ENCODE measurements at places on chromosomes 11 and 22. TPM values are rescaled to one million over a fixed set of nuclear protein-coding genes. Genes with fewer than 3 reads are reported as not detected.

MS4A6A gene
- total RNA-seq = 35.2 TPM

OR9G4 gene
- total RNA-seq = not detected

DNA sequence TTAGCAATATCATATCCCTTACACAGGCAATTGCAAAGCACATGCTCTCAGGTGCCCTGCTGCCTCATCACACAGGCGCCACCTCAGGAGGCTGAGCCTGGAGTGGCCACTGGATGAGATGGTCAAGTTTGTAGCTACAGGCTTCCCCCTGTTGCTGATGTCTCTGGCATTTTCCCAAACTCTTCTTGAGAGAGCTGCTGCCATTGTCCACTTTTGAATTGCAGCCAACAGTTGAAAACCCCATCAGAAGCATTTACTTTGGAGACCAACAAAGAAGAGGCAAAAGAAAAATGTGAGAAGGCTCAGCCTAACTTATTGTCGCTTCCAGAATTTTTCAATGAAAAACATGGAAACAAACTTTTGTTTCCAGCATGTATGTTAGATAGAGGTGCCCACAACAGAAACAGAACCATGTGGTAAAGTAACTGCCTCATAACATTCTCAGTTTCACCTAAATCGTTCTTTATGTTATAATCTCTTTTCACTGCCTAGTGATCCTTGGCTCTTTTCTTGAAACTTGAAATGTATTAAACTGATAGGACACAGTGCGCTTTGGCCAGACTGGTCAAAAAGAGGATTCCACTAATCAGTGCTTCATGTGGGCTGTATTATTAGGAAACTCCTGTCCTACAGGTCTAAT, 47.6 kb upstream of the OR8B8 start:
- no peak overlapping the region for H3K4me3 ChIP-seq
- no peaks in the 10 kb centered on the region for H3K36me3 ChIP-seq
- no peak for DNase-seq
- H3K4me1 ChIP-seq = no peaks in the 10 kb centered on the region

DNA sequence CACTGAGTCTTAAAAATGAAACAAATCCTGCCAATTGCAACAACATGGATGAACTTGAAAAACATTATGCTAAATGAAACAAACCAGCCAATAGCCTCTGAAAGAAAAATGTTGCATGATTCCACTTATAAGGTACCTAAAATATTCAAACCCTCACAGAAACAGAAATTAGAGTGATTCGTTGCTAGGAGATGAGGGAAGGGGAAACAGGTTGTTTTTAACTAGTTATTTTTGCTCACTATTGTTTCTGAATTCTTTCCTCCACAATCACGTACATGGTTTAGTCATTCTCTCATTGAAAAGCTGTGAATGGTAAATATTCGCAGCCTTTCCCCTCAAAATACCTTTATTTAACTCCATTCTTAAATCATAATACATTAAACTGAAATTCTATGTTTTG, 14.0 kb upstream of the TYR start:
- no peaks in the 10 kb centered on the region for H3K27me3 ChIP-seq
- DNase-seq = no peak
- H3K27ac ChIP-seq = no peak overlapping the region
- no peaks in the 10 kb centered on the region for H3K4me1 ChIP-seq
- H3K36me3 ChIP-seq = no peaks in the 10 kb centered on the region
- no peak overlapping the region for H3K4me3 ChIP-seq

DNA sequence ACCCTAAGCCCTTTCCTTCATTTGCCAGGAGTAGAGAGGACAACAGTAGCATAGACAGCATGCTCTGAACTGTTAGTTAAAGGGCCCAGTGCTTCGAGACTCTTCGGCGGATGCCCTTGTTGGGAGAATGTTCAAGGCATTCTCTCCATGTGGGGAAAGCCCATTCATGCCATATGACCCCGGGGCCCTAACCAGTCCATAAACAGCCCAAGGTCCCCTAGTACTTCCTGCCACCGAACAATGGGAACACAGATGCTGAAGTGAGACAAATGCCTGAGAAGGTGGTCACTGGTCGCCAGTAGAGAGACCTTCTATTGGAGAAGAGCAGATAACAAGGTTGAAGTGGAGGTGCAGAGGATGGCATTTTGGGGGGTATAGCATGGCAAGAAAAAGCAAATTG, 80.7 kb downstream of the FLI1 start:
- no peak overlapping the region for H3K27ac ChIP-seq
- no peaks in the 10 kb centered on the region for H3K27me3 ChIP-seq

DNA sequence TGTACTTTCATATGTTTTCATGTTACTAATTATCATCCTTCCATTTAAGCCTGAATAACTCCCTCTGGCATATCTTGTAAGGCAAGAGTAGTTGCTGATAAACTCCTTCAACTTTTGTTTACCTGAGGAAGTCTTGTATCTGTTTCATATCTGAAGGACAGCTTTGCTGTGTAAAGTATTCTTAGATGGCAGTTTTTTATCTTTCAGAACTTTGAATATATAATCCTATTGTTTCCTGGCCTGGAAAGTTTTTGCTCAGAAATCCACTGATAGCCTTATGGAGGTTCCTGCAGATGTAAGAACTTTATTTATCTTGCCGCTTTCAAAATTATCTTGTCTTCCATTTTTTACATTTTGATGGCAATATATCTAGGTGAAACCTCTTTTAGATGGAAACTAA, 69.1 kb downstream of the KCNQ1OT1 start:
- no peaks in the 10 kb centered on the region for H3K36me3 ChIP-seq
- H3K4me1 ChIP-seq = no peaks in the 10 kb centered on the region
- H3K27me3 ChIP-seq = no peaks in the 10 kb centered on the region
- H3K27ac ChIP-seq = no peak overlapping the region
- no peak for DNase-seq
- H3K4me3 ChIP-seq = no peak overlapping the region

DNA sequence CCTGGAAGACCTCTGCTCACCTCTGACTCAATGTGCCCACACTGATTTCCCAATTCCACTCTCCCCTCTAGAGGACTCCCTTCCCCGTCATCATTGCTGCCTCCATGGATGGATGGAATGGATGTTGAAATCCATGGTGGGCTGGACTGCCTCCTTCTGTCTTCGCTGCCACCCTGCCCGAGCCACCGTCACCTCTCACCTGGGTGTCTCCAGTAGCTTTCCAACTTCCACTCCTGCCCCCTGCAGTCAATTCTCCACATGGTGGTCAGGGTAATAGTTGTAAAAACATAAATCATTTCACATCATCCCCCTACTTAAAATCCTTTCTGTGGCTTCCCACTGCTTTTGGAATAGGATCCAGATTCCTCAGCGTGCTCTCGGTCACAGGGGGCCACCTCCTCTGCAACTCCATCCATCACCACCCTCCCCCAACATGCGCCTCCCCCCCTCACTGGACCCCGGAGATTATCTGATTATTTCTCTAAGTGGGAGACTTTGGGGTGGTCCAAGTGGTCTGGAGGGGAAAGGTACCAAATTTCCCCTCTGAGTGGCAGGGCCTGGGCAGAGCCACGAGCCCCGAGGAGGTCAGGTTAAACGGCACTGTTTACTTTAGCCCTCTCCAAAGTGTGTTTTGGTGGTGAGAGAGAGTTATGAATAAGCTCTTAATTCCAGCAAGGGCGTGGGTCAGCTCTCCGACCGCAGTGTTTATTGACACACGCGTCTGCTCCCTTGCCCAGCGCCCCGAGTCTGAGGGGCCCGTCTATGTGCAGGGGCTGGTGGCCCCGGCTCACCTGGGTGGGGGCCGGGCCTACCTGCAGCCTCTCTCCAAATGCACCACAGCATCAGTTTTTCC, 313.7 kb downstream of the MN1 start:
- no peaks in the 10 kb centered on the region for H3K4me1 ChIP-seq
- no peaks in the 10 kb centered on the region for H3K27me3 ChIP-seq
- H3K27ac ChIP-seq = no peak overlapping the region
- no peaks in the 10 kb centered on the region for H3K36me3 ChIP-seq
- no peak overlapping the region for H3K4me3 ChIP-seq

- H3K4me1 ChIP-seq = no peaks in the 10 kb centered on the region
- H3K4me3 ChIP-seq = no peak overlapping the region
- no peaks in the 10 kb centered on the region for H3K27me3 ChIP-seq
- H3K36me3 ChIP-seq = no peaks in the 10 kb centered on the region
These were observed 114.3 kb downstream of the INSC start for GRCh38 chr11:15229069-15229468.

DNA sequence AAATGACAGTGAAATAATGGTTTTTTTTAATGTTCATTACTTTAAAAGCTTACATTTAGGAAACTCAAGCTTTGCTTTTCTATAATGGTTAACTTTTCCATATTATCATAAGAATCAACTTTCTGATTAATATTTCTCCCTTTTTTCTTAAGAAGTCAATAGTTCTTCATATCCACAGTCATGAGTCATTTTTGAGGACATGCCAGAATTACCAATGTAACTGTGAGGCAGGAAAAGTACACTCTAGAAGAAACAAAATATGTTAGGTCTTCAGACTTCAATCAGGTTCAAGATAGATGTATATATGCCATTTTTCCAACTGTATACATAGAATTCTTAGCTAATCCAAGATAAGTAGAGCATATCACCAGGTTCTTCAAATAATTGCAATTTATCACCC, 10.9 kb downstream of the MS4A6A start:
- no peak overlapping the region for H3K4me3 ChIP-seq
- no peaks in the 10 kb centered on the region for H3K4me1 ChIP-seq

GRCh38 chr22:39994041-39994565, 651 bp upstream of the FAM83F start:
- H3K27me3 ChIP-seq = peaks cover 8% of the 10 kb centered on the region
- no peaks in the 10 kb centered on the region for H3K4me1 ChIP-seq
- no peak for DNase-seq
- H3K36me3 ChIP-seq = no peaks in the 10 kb centered on the region

- no peak for DNase-seq
- H3K4me3 ChIP-seq = no peak overlapping the region
- no peaks in the 10 kb centered on the region for H3K4me1 ChIP-seq
- no peaks in the 10 kb centered on the region for H3K36me3 ChIP-seq
These were observed 18.8 kb upstream of the P4HA3 start for GRCh38 chr11:74330075-74330858.

GRCh38 chr11:126959700-126960099, 40.9 kb downstream of the KIRREL3 start:
- H3K4me1 ChIP-seq = no peaks in the 10 kb centered on the region
- H3K36me3 ChIP-seq = no peaks in the 10 kb centered on the region
- no peak overlapping the region for H3K27ac ChIP-seq
- H3K27me3 ChIP-seq = no peaks in the 10 kb centered on the region

DNA sequence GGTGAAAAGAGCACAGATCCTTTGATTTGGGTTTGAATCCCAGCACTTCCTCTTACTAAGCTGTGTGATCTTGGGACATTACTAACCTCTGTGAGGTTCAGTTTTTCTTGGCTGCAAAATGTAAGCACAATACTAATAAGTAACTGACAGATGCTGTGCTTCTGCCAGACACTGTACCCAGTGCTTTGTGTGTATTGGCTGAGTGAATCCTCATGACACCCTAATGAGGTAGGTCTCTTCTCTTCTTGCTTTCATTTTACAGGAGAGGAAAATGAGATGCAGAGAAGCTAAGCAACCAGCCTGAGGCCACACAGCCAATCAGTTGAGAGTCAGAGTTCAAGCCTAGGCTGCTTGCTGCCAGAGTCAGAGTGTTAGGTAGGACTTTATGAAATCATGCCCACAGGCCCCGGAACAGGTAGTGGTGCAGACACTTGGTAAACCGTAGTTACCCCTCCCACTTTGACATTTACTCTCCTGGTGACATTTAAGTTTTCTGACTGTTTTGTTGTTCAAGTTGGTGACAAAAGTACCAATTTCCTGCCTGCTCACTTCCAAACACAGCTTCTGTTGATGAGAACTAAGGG, 21.2 kb downstream of the PTPRJ start:
- H3K27me3 ChIP-seq = no peaks in the 10 kb centered on the region
- no peak for DNase-seq

DNA sequence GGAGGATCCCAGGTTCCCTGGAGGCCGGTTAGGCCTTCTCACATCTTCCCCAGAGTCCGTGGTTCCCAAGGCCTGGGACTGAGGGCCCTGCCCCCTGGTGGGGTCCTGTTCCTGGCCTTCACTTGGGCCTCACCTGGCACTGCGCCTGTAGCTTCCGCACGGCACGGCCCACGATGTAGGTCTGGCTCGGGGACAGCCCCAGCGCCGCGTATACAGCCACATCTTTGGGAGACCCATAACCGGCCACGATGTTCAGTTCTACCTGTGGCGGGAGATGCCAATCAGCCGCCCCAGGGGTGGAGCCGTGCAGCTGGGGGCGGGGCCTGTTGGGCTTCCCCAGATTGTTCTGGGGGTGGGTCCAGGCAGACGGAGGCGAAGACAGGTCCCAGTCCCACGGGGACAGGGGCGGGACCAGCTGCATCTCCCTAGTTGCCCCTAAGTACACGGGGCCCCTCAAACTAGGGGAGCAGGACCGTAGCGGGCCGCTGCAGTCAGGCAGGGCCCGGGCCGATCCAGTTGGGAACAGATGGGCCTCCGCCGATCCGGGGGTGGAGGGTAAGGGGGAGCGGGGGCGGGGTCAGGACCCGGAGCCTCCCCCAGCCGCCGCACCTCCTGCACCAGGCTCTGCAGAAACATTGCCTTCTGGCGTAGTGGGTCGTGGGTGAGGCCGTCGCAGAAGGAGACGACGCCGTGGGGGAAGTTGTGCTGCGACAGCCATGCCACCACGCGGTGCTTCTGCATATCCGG, 10.1 kb downstream of the AIP start:
- no peak for DNase-seq
- H3K27ac ChIP-seq = no peak overlapping the region

CEP126 gene
- total RNA-seq = 9.0 TPM

- no peak for DNase-seq
- H3K27ac ChIP-seq = no peak within 1 kb of the TSS
- no peaks in the 10 kb centered on the region for H3K4me1 ChIP-seq
These were observed at the start of gene SPDYC for GRCh38 chr11:65170058-65170534. Gene SPDYC, plus strand, starts transcription at chr11:65170233. Its CDS starts 1,125 bp downstream, at chr11:65171358.

SERPIND1 gene
- total RNA-seq = 1.0 TPM

CECR2 gene
- 5.2 TPM for total RNA-seq

GRCh38 chr11:31437742-31438435, 68.2 kb downstream of the DNAJC24 start:
- no peak overlapping the region for H3K4me3 ChIP-seq
- H3K36me3 ChIP-seq = no peaks in the 10 kb centered on the region
- H3K27me3 ChIP-seq = no peaks in the 10 kb centered on the region
- no peak for DNase-seq
- no peaks in the 10 kb centered on the region for H3K4me1 ChIP-seq
- H3K27ac ChIP-seq = no peak overlapping the region

DNA sequence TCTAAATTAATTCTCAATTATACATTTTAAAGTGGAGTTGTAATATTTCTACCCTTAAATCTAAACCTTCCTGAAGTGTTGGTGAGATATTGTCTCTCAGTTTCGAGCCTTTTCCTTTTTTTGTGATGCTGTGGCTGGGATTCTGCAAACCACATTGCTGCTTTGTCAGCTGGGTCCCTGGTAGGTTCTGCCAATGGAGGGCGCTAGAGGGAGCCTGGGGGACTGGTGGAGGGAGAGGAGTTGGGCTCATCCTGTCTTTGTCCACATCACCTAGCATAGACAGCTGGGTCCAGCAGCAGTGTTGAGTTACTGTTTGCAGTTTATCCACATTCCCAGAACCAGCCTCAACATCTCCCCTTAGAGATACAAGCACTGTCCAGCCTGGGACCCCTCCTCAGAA, 41.0 kb downstream of the TRAF6 start:
- H3K4me3 ChIP-seq = no peak overlapping the region
- no peaks in the 10 kb centered on the region for H3K36me3 ChIP-seq

GRCh38 chr11:128085276-128085675, 502.1 kb downstream of the ETS1 start:
- no peaks in the 10 kb centered on the region for H3K4me1 ChIP-seq
- no peaks in the 10 kb centered on the region for H3K27me3 ChIP-seq
- no peak overlapping the region for H3K27ac ChIP-seq
- no peaks in the 10 kb centered on the region for H3K36me3 ChIP-seq
- no peak overlapping the region for H3K4me3 ChIP-seq
- no peak for DNase-seq

SYT7 gene
- 2.1 TPM for total RNA-seq

C11orf86 gene
- total RNA-seq = not detected

GRCh38 chr11:7272373-7272772, 20.7 kb downstream of the SYT9 start:
- H3K27ac ChIP-seq = no peak overlapping the region

Measured in uterus (tissue), 4 donors.